ENCODE measurements at places on chromosomes 2 and 18. TPM values are rescaled to one million over a fixed set of nuclear protein-coding genes. Genes with fewer than 3 reads are reported as not detected.

GRCh38 chr2:181461056-181461997 lies 4.1 kb downstream of the ITGA4 start:
- H3K4me3 ChIP-seq: peak overlapping the region; percentile 96
- peaks cover 49% of the 10 kb centered on the region for H3K4me1 ChIP-seq
- H3K27ac ChIP-seq: peak overlapping the region; percentile 95
- H3K27me3 ChIP-seq: no peaks in the 10 kb centered on the region
- peak; percentile 53 for DNase-seq
- peaks cover 38% of the 10 kb centered on the region for H3K36me3 ChIP-seq

- no peaks in the 10 kb centered on the region for H3K36me3 ChIP-seq
- DNase-seq: no peak
- no peak overlapping the region for H3K4me3 ChIP-seq
- no peak overlapping the region for H3K27ac ChIP-seq
- H3K27me3 ChIP-seq: no peaks in the 10 kb centered on the region
- no peaks in the 10 kb centered on the region for H3K4me1 ChIP-seq
These were observed 124.5 kb upstream of the CTDP1 start for GRCh38 chr18:79554945-79555645.

- H3K27me3 ChIP-seq: no peaks in the 10 kb centered on the region
- H3K27ac ChIP-seq: no peak overlapping the region
- H3K4me3 ChIP-seq: no peak overlapping the region
- H3K4me1 ChIP-seq: no peaks in the 10 kb centered on the region
- no peaks in the 10 kb centered on the region for H3K36me3 ChIP-seq
These were observed 33.7 kb upstream of the LYPD6B start for GRCh38 chr2:149004836-149005235.

DNA sequence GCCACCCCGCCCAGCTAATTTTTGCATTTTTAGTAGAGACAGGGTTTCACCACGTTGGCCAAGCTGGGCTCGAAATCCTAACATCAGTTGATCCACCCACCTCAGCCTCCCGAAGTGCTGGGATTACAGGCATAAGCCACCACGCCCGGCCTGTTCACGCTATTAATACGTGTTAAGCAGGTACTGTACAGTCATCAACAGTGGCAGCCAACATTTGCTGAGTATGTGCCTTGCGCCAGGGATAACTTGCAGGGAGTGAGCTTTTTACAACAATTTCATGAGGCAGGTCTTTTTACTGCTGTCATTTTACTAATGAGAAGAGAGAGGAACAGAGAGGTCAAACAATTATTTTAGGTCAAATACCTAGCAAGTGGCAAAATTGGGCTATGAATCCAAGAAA lies 115.2 kb downstream of the AP1S3 start:
- peaks cover under 1% of the 10 kb centered on the region for H3K4me1 ChIP-seq
- H3K27ac ChIP-seq: no peak overlapping the region
- H3K36me3 ChIP-seq: no peaks in the 10 kb centered on the region
- no peak overlapping the region for H3K4me3 ChIP-seq
- no peaks in the 10 kb centered on the region for H3K27me3 ChIP-seq

DNA sequence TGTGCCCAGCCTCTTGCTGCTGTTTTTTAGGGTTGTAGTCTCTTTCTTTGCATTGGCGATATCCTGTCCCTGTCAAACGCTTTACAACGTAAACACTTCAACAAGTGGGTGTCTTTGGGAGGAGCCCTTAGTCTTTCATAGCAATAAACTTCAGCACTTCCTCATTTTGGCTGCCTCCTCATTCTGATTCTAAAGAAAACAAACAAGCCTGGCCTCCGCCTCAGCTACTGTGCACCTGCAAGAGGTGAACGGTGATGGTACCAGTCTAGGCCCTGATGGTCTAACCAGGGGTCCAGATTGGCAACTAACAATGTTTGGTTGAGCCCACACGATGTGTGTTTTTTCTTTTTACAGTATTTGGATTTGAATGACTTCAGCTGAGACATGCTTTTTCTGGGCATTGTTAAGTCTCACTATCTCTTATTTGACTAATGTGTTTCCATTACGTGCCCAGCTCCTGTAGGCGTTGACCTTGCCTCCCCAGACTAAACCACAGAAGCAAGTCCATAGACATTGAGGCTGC lies 53.2 kb upstream of the CUL3 start:
- peak; percentile 75 for DNase-seq
- peak overlapping the region; percentile 20 for H3K4me3 ChIP-seq
- peaks cover 25% of the 10 kb centered on the region for H3K4me1 ChIP-seq
- no peaks in the 10 kb centered on the region for H3K36me3 ChIP-seq
- H3K27me3 ChIP-seq: no peaks in the 10 kb centered on the region

GRCh38 chr2:37786854-37787253 lies 115.4 kb upstream of the CDC42EP3 start:
- H3K4me1 ChIP-seq: no peaks in the 10 kb centered on the region
- no peak overlapping the region for H3K4me3 ChIP-seq
- DNase-seq: no peak
- no peaks in the 10 kb centered on the region for H3K27me3 ChIP-seq
- H3K27ac ChIP-seq: no peak overlapping the region
- no peaks in the 10 kb centered on the region for H3K36me3 ChIP-seq

GRCh38 chr2:86411396-86411795 lies 29.8 kb upstream of the KDM3A start:
- H3K4me1 ChIP-seq: peaks cover 22% of the 10 kb centered on the region
- H3K4me3 ChIP-seq: no peak overlapping the region
- H3K27ac ChIP-seq: no peak overlapping the region
- H3K27me3 ChIP-seq: no peaks in the 10 kb centered on the region

GRCh38 chr2:171134624-171135230 lies 26.0 kb downstream of the TLK1 start:
- no peak overlapping the region for H3K27ac ChIP-seq
- H3K4me1 ChIP-seq: peaks cover 26% of the 10 kb centered on the region
- DNase-seq: no peak
- peaks cover 1% of the 10 kb centered on the region for H3K36me3 ChIP-seq

DNA sequence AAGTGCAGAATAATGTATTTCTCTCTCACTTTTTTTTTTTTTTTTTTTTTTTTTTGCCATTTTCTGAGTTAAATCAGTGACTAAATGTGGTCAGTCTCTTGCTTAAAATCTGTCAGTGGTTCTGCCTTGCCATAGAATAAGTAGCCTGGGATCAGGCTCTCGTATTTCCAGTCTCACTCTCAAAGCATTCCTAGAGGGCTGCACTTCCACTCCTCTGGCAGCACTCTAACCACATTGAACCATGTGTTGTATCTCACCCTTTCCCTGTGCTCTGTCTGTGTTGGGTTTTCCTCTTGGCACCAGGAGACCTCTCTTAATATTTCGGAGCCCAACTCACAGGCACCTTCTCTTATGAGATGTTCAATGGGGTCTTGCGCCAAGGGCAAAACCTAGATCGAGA lies 304.4 kb downstream of the CTNNA2 start:
- no peak overlapping the region for H3K27ac ChIP-seq
- H3K27me3 ChIP-seq: no peaks in the 10 kb centered on the region
- DNase-seq: no peak
- H3K4me1 ChIP-seq: no peaks in the 10 kb centered on the region

GRCh38 chr2:132740081-132740720 lies 70.2 kb upstream of the LYPD1 start:
- H3K36me3 ChIP-seq: no peaks in the 10 kb centered on the region
- no peak for DNase-seq
- H3K27me3 ChIP-seq: no peaks in the 10 kb centered on the region

DNA sequence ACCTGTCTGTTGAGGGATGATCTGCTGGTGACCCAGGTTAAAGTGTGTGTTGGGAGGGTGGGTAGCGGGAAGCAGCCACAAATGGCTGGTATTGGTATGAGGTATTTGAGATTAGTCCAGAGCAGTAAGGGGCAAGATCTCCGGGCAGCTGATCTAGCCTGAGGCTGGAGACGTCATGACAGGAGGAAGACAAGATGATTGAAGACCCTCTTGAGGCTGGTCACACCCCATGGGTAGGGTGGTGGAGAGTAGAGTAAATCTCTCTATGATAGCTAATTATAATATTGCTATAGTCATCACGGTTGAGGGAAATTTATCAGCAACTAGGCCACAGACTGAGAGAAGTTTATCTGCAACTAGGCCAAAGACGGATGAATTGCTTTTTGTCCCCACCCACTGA lies 128.5 kb downstream of the CDCA7 start:
- no peaks in the 10 kb centered on the region for H3K4me1 ChIP-seq
- H3K36me3 ChIP-seq: no peaks in the 10 kb centered on the region
- H3K27me3 ChIP-seq: no peaks in the 10 kb centered on the region
- no peak for DNase-seq

GRCh38 chr2:32745675-32746074 lies 117.8 kb downstream of the TTC27 start:
- H3K4me1 ChIP-seq: no peaks in the 10 kb centered on the region
- H3K4me3 ChIP-seq: no peak overlapping the region
- peaks cover 14% of the 10 kb centered on the region for H3K36me3 ChIP-seq

GRCh38 chr2:207787017-207787416 lies 17.3 kb upstream of the FZD5 start:
- H3K27me3 ChIP-seq: peaks cover 3% of the 10 kb centered on the region
- no peaks in the 10 kb centered on the region for H3K4me1 ChIP-seq
- no peaks in the 10 kb centered on the region for H3K36me3 ChIP-seq

GRCh38 chr2:31381601-31382000 lies 32.9 kb downstream of the XDH start:
- no peaks in the 10 kb centered on the region for H3K36me3 ChIP-seq
- no peak overlapping the region for H3K4me3 ChIP-seq
- H3K4me1 ChIP-seq: no peaks in the 10 kb centered on the region
- no peak for DNase-seq
- H3K27me3 ChIP-seq: no peaks in the 10 kb centered on the region

- no peaks in the 10 kb centered on the region for H3K36me3 ChIP-seq
- no peak overlapping the region for H3K4me3 ChIP-seq
- no peak overlapping the region for H3K27ac ChIP-seq
- DNase-seq: no peak
- no peaks in the 10 kb centered on the region for H3K27me3 ChIP-seq
These were observed 114.8 kb downstream of the GAREM1 start for GRCh38 chr18:32355896-32356295.

DNA sequence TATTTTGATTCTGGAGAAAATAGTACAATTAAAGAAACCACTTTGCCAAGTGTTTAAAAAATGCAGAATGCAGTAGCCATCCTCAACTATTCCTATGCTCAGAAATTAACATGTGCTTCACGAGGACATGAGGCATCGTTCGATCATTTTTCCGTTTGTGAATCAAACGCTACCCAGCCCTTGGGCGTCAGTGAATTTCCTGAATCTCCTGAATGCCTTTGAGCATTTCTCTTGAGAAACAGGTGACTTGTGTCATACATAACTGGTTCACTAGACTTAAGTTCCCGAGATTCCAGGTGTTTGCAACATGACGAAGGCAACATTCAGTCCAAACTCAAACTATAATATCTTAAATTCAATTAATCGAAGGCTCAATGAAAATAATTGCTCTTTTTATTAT lies 110.0 kb upstream of the ALKAL2 start:
- no peak for DNase-seq
- no peak overlapping the region for H3K4me3 ChIP-seq
- no peak overlapping the region for H3K27ac ChIP-seq

TFPI gene
- polyA plus RNA-seq: not detected

SPATA3 gene
- polyA plus RNA-seq: not detected

LAMA3 gene
- polyA plus RNA-seq: 0.01 TPM

MALL gene
- not detected for polyA plus RNA-seq

SH3RF3 gene
- 0.32 TPM for polyA plus RNA-seq

C2orf92 gene
- polyA plus RNA-seq: 15.3 TPM

HOXD8 gene
- polyA plus RNA-seq: not detected

SANBR gene
- 2.5 TPM for polyA plus RNA-seq

LYPD1 gene
- polyA plus RNA-seq: 0.07 TPM

TXNDC2 gene
- polyA plus RNA-seq: not detected

NT5DC4 gene
- polyA plus RNA-seq: not detected

WDR54 gene
- polyA plus RNA-seq: 52.8 TPM
